ENCODE measurements at places on chromosomes 1 and 21.

- DNase-seq: no peak
Observed at GRCh38 chr1:158840236-158840635, 9.1 kb downstream of the MNDA start.

DNA sequence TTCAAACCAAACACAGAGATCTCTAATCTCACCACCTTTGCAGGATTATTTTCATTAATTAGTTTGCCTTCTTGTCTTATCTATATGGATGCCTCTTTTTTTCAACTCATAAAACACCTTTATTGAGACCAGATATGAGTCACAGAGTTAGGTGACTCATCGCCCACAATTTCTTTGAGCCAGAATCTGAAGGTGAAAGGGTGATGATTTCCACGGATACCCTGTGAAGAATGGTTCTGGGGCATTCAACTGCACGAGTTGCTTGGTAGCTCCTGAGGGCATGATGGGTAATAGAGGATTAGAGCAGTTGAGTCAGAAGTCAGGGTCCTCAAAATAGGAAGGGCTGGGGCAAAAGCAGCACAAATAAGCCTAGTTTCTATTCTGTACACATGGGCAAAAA, 128.2 kb downstream of the TBX19 start:
- peak; percentile 26 for DNase-seq

DNA sequence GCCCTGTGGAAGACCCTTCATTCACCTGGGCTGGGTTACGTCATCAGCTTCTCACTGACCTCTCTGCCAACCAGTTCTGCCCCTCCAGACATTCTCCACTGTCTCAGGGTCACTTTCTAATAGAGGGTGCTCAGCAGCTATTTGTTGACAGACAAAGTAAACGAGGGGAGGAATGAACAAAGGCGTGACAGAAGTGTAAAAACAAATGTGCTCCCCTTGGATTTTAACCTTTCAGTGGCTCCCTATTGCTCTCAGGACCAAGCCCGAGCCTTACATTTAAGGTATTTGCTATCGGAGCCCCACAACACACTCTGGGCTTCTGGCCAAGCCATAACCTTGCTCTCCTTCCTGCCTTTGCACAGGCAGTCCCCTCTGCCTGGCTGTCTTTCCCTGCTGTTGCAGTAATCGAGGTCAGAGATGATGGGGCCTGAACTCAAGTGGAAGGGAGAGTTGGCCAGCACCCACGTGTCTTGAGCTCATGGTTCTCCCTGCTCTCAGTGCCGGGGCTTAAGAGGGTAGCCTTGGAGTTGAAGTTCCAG, 9.3 kb upstream of the MARCKSL1 start:
- no peak for DNase-seq

DNA sequence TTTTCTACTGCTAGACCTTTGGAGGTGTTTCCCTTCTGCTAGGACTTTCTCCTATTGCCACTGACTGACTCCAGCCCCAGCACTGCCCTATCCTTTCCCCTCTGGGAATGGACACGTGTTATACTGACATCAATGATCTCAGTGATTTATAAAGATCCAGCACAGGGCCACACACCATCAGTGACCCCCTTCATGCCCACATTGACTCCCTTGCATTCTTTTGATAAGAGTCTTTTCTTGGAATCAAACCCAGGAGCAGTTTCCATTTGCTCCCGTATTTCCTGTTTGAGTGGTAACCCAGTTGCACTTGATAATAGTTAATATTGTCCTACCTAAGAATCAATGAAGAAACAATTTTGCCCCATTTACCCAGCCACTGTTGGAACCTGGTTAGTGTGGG, 501.0 kb upstream of the USP24 start:
- no peak for DNase-seq

DNA sequence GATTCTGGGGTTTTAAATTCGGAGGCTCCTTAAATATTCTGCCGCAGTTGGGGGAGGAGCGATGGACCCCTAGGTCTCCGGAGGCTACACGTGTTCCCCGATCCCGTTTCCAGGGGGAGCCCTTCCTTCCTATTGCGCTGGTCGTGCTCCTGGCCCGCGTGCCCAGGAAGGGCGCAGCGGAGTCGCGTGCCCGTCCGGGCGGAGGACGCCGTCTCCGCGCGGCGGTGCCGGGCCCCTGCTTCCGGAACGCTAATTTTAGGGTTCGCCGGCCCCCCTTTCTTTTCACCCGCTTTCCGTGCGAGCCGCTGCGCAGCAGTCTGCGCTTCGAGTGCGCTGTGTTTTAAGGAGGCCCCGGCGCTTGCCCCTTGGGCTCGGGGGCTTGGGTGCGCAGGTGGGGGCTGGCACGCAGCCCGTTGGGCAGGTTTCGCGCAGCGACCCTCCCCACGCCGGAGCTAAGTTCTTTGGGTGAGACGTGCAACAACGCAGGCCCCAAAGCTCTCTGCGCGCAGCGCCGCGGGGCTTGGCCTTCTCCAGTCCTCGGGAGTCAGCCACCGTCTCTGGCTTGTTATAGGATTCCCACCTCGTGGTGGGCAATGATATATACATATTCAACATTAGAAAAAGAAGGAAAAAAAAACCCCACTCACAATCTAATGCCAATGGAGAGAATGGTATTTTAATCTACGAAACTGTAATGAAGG, 43.5 kb upstream of the DNAJC6 start:
- DNase-seq: peak; percentile 2

- no peak for DNase-seq
Observed at GRCh38 chr1:53187401-53187800, 9.2 kb upstream of the CPT2 start.

DNA sequence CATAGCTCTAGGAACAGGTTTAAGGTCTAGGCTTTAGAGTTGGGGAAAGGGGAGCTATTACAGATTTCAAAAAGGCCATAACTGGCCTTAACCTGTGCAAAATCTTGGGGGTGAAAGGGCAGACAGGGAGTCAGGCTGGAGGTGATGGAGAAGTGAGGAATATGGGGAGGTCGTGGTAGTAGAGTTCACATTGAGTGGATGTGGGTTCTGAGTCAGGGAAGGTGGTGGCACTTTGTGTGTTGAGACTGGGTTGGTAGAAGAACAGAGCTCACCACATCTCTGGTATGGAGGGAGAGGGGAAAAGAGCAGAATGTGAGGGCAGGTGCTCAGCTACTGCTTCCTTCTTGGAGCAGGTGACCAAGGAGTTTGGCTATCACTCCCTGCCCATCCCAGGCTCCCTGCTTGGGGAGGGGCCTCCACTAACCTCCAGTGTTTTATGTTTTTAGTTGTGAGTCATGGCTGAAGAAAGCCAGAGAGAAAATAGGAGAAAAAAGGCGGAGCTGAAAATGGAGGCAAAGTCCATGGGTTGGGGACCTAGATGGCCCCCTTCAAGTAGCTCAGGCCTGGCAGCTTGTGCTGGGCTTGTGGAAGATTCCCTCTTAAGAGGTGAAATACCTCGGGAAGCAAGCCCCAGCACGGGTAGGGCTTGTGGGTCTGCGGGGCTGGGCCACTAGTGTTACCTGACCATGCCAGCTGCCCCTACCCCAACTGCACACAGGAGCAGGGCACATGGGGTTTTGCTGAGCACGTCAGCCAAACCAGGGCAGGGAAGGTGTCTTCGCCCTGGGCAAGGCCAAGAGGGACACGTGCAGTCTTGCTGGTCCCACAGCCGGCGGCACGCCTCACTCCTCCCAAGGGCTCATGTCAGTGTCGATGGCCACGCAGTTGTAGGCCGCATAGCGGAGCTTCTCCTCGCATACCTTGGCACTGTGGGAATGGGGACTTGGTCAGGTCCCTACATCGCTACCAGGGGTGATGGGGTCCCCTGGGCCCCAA, 8.2 kb downstream of the HECTD3 start:
- DNase-seq: no peak

- DNase-seq: no peak
Observed at GRCh38 chr1:230147253-230148125, 80.5 kb downstream of the GALNT2 start.

GRCh38 chr1:230828421-230828820, 39.9 kb downstream of the C1orf198 start:
- DNase-seq: no peak

GRCh38 chr1:216562383-216562782, 139.1 kb upstream of the USH2A start:
- no peak for DNase-seq

- no peak for DNase-seq
Observed at GRCh38 chr1:15974855-15975254, 1.0 kb downstream of the ZBTB17 start.

- DNase-seq: no peak
Observed at GRCh38 chr1:160211046-160211790, 6.0 kb downstream of the PEA15 start.

DNA sequence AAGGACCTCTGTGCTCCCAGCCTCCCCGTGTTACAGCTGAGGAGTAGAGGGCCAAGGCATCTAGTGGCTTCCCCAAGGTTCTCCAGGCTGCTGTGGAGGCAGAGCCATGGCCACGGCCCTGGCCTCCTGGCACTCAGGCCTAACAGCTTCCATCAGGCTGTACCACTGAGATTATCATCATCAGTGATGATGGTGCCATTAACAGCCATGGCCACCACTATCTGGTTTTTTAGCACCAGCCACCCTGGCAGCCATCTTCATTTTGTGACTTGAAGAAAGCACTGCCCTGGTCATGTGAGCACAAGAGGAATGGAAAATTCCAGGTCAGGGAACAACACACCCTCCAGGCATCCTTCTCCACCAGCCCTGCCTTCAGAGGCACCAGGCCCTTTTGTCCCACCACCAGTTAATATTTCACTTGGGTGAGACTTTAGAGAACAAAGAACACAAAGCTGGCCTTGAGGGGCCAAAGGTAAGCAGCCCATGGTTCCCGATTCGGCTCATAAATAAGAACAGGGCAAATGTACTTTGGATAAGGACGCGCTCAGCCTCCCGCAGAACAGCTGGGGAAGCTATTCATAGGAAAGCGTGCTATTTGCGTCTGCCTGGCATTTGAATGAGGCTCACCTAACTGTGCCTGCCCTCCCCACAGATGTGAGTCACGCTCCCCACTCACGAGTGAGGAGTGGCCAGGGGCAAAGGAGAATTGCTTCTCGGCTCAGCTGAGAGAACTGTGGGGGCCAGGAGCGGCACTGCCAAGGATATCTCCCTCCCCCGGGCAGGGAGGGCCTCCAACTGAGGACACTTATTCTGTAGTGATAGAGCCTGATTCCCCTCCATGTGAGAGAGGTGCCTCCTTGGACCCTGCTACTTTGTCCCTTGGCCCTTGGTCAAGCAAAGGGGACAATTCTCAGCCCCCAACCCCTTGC, 95.6 kb downstream of the CD58 start:
- no peak for DNase-seq

DNA sequence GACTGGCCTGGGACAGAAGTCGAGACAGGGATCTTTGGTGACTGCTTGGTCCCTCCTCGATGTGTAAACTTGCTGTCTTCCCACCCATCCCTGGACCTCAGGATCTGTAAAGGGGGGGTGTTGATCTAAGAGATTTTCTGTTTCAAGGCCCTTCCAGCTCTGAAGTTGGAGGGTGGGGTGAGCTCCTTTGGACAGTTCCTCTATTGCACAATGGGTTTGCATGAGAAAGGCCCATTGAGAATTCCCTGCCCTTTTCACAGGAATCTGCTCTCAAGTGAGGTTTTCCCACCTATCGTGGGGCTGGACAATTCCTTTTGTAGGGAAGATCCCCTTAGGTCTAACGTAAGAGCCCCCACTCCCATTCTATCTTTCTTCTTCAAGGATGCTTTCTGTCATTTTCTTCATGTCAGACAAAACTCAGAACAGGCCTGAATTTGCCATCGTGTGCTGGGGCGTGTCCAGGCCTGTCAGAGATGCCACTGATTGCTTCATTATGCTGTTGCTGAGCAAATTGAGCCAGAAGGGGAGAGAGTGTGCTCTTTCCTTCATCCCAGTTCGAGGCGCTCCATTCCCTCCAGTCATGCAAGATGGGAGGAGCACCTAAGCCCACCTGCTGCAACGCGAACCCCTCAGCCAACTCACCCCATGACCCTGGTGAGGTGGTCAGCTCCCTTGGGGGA, 149.9 kb upstream of the IGSF21 start:
- no peak for DNase-seq

All from stimulated activated CD8-positive, alpha-beta memory T cell treated with anti-CD3 and anti-CD28 coated beads, Interleukin-2, amount 100 ng/mL, for 1 hour (primary cell).